Cortex of kidney (tissue), 1 donor: ENCODE measurements at places on chromosomes 1 and 21.

DNA sequence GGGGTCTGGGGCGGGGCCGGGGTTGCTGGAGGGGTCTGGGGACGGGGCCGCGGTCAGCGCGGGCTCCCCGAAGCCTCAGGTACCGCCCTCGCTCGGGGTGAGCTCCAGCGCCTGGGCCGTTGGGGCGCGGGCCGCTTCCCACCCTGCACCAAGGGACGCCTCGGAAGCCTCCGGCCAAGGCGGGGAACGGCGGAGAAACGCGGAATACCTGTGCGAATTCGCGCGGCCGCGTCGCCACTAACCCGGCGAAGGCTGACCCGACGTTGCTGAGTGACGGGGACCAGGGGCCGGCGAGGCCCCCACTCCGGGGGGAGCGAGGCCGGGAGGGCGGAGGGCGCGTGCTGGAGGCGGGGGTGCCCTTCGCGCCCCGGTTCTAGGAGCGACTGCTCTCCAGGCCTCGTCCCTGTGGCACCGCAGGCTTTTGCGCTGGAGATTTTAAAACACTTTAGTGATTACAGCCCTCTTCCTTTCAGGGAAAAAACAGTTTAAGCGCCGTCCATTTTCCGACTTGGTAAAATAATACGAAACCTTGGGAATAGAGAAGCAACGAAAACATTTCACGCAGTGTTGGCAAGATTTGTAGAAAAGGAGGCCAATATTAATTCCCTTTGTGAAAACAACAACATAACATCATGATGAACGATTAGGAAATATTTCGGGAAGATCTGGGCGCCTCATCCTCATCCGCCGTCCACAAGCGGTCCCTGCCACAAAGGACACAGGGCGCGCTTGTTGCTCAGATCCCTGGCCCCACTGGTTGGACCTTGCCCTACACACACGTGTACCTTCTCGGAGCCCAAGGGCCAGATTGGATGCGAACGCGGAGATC, 971 bp upstream of the GNG4 start:
- no peak for DNase-seq

- DNase-seq: no peak
Measured at GRCh38 chr1:223129229-223129901, 13.7 kb downstream of the TLR5 start.

GRCh38 chr1:106754957-106755356, 301.5 kb upstream of the PRMT6 start:
- no peak for DNase-seq

DNA sequence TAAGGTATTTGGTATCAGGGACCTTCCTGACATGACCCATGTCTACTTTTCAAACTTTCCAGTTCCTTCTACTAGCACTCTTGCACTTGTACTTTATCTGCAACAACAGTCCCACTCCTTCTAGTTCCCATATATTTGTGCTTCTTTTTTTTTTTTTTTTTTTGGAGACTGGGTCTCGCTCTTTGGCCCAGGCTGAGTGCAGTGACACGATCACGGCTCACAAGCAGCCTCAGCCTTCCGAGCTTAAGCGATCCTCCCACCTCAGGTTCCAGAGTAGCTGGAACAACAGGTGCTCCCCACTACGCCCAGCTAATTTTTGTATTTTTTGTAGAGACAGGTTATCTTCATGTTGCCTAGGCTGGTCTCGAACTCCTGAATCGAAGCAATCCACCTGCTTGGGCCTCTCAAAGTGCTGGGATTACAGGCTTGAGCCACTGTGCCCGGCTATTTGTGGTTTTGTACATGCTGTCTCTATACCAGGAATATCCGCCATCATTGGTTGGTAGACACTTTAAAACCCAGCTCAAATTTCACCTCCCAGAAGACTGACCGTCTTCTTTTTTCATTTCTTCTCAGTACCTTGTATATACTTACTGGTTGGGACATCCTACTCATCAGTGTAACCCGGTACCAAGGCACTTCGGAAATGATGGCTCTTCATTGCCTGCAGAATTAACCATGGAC, 1.1 kb downstream of the ZMYM1 start:
- DNase-seq: no peak

GRCh38 chr1:901108-901859, 22.4 kb upstream of the SAMD11 start:
- DNase-seq: no peak

DNA sequence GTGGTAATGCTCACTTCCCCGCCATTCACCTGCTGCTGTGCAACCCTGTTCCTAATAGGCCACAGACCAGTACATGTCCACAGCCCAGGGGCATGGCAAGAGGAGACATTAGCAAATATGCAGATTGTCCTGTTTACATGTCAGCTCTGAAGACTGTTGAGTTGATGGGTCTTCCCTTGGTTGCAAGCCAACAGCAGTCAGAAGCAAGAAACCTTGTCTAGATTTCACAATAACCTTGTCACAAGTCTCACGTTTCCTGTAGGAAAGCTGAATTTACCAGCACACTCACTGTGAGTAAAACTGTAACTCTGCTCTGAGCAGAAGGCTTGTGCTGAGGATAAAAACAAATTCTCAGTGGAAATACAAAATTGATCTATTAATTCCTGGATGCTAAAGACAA, 195.1 kb downstream of the HLX start:
- no peak for DNase-seq

GRCh38 chr1:8011016-8011415, 15.1 kb downstream of the ERRFI1 start:
- DNase-seq: no peak

DNA sequence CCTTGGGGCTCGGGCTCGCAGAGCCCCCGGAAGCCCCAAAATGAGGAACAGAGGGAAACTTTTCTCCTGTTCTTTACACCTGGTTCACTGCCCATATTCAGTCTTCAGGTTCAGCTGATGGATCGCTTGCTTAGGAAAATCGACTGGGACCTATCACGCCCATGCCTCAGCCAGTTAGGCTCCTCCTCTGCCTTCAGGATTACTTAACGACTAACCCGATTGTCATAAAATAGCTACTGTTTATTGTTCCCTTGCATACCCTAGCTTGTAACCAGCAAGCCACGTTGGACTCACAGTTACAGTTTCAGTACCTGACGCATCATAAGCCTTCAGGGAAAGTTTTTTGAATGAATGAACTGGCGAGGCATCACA, 692 bp downstream of the TARDBP start:
- no peak for DNase-seq

- DNase-seq: no peak
Measured at GRCh38 chr21:46092811-46093667, 4.9 kb upstream of the COL6A2 start.

- DNase-seq: no peak
Measured at GRCh38 chr21:28794371-28794851, 198.3 kb downstream of the LTN1 start.

- no peak for DNase-seq
Measured at GRCh38 chr1:48693674-48694320, 82.9 kb downstream of the BEND5 start.

GRCh38 chr1:206992790-206993189, 22.5 kb upstream of the FCAMR start:
- DNase-seq: no peak

- no peak for DNase-seq
Measured at GRCh38 chr1:84436876-84437655, 38.8 kb downstream of the DNASE2B start.

DNA sequence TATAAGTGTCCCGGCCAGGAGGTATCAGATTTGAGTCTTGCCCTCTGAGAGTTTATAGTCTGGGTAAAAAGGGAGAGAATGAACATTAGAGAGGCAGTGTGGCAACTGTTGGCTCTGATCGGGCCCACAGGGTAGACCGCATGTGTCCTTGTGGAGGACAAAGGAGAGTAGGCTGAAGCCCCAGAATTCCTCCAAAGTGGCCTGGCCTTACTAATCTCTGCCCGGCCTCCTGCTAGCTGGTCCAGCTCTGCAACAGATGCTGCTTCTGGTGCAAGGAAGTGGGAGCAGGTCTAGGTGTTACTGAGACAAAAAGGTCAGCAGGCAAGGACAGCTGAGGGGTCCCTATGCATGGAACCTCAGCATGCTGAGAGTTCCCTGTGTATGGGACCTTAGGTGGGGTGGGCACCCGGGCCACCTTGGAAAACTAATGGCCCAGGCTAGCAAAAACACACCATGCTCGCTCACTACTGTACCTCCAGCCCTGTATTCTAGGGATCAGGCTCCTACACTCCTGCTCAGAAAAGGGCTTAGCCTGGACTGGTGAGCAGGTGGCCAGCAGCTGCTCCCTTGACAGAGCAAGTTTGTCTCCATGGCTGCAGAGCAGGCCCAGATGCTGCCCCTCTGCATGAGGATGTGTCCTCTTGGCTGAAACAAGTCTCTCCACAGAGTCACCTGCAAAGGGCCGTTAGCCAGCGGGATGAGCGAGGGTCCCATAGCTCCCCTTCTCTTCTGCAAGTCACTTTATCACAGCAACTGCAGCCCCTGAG, 30.3 kb upstream of the RGS16 start:
- DNase-seq: no peak

GRCh38 chr1:174912264-174912663, 87.5 kb upstream of the CACYBP start:
- no peak for DNase-seq

GRCh38 chr1:17437580-17438317, 1.7 kb downstream of the RCC2 start:
- no peak for DNase-seq

GRCh38 chr1:55702064-55702463, 486.9 kb upstream of the USP24 start:
- DNase-seq: no peak

DNA sequence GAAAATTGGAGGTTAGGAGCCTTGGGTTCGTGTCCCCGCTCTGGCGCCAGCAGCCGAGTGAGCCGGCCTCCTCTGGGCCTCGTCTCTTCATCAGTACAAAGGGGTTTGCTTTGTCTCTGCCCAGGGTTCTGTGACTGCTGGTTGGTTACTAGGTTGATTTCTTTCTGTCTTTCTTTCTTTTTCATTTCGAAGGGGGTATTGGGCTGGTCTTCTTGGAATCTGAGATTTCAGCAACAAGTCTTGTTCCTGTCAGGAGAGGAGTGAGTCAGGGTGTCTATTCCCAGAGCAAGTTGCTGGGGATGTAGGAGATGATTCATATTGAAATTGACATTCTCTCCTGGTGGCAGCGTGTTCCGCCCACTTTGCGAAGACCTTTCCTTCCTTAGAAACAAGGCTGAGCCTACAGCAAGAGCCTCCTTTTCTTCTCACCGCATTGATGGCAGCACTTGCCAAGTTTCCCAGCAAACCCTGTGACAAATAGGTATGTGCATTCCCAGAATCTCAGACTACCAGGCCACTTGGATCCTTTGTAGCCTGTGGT, 79.2 kb downstream of the MAN1C1 start:
- no peak for DNase-seq

GRCh38 chr1:21175324-21175669, 1.4 kb downstream of the EIF4G3 start:
- no peak for DNase-seq

GRCh38 chr1:55781944-55782482, 566.8 kb upstream of the USP24 start:
- DNase-seq: no peak

GRCh38 chr1:115408533-115408932, 70.5 kb upstream of the NGF start:
- no peak for DNase-seq

DNA sequence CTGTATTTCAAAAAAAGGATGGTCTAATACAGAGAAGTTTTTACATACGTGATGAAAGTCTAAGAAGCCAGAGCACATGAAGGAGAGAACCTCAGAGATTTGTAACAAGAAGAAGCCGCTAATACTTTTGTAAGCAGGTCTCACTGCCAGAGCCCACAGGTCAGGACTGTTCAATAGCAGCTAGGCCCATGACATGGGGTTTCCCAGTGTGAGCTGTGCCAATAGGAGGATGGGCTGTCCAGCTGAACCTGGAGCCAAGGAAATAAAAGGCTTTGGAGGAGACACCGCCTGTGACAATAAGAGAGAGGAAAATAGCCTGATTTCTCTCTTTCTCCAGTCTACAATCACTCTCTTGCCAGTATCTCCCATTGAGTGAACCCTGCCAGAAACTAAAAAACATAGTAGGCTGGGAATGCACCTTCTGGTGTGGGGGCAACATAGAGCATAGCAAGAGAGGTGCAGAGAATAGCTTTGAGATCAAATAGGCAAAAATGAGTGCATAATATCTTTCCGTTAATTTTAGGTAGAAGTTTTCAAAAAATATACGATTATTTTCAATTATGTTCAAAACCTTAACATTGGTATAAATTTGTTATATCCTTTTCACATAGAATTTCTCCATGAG, 360.3 kb downstream of the NEGR1 start:
- no peak for DNase-seq

GRCh38 chr21:42489006-42489563, 6.9 kb downstream of the RSPH1 start:
- DNase-seq: no peak

DNA sequence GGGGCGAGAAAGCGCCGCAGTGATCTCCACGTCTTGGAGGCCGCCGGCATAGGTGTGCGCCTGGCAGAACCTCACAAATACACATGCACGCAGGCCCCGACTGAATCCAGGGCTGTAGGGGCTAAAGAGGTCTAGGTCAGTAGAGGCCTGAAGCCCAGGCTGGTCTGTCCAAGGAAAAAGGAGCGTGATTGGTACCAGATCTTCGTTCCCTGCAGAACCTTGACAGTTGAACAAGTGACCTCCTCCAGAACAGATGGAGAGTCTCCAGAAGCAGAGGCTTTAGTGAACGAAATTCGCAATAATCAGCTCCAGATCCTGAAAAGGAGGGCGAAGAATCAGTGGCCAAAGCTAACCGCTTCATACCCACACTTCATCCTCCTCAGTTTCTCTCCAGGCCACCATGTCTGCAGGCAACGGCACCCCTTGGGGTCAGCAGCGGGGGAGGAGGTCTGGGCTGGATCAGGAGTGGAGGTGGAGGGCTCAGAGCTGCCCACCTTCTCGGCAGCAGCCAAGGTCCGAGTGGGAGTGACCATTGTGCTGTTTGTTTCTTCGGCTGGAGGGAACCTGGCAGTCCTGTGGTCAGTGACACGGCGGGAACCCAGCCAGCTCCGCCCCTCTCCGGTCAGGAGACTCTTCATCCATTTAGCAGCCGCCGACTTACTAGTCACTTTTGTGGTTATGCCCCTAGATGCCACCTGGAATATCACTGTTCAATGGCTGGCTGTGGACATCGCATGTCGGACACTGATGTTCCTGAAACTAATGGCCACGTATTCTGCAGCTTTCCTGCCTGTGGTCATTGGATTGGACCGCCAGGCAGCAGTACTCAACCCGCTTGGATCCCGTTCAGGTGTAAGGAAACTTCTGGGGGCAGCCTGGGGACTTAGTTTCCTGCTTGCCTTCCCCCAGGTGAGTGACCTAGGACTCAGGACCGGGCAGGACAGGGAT, 749 bp upstream of the PEX11B start:
- no peak for DNase-seq

- no peak for DNase-seq
Measured at GRCh38 chr1:106571109-106571508, 485.4 kb upstream of the PRMT6 start.

- DNase-seq: no peak
Measured at GRCh38 chr1:9400425-9401079, 107.9 kb downstream of the SPSB1 start.

DNA sequence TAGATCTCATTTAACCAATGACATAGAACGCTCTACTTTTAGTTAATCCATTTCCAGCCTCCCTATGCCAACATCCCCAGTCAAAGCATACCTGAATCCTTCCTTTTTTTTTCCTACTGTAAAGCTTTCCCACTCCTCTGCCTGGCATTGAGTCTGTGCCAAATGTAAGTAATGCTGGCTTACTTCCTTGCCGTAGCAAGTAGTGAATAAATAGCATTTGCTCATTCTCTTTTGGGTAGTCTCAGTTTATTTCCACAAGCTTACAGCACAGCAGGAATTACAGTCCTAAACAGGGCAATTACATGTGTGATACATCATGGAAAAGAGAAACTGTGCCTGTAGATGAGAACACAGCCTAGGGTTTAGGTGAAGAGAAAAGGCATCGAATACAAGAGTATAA, 352.6 kb upstream of the NEGR1 start:
- no peak for DNase-seq
